ENCODE measurements at places on chromosomes 4 and X. TPM values are rescaled to one million over a fixed set of nuclear protein-coding genes. Genes with fewer than 3 reads are reported as not detected.

The GLRA2 gene
- not detected for total RNA-seq

The HAND2 gene
- 26.0 TPM for total RNA-seq

The PCDH18 gene
- total RNA-seq = 32.9 TPM

The KLHL34 gene
- not detected for total RNA-seq

The HCFC1 gene
- total RNA-seq = 38.8 TPM

The AWAT2 gene
- total RNA-seq = not detected

The GALNTL6 gene
- 0.74 TPM for total RNA-seq

The TBX22 gene
- not detected for total RNA-seq

The COL4A5 gene
- total RNA-seq = 36.3 TPM

The TSPAN6 gene
- total RNA-seq = 19.6 TPM

DNA sequence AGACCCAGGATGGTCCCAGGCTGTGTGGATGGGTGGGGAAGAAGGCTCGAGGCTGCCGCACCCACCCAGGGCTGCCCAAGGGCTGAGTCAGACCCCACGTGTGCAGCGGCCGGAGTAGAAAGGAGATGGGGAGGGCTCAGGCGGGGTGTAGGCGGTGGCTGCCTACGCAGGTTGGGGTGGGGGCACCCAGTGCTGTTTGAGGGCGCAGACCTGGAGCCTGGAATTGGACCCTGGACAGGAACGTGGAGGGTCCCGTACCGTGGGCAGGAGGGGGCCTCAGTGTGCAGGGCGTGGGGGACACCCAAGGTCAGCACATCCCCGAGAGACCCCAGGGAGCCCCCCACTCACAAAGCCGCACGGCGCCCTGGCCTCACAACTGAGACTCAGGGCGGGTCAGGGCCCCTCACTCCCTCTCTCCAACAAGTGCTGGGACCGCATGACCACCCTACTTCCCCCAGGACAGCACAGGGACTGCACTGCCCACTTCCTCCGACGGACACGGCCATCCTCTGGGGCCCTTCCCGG lies 79.9 kb downstream of the FAM53A start:
- no peak for DNase-seq
- H3K4me3 ChIP-seq = no peak overlapping the region

GRCh38 chr4:46979283-46979682 lies 14.1 kb downstream of the GABRA4 start:
- no peaks in the 10 kb centered on the region for H3K27me3 ChIP-seq
- no peaks in the 10 kb centered on the region for H3K4me1 ChIP-seq
- no peak overlapping the region for H3K4me3 ChIP-seq
- H3K36me3 ChIP-seq = no peaks in the 10 kb centered on the region

DNA sequence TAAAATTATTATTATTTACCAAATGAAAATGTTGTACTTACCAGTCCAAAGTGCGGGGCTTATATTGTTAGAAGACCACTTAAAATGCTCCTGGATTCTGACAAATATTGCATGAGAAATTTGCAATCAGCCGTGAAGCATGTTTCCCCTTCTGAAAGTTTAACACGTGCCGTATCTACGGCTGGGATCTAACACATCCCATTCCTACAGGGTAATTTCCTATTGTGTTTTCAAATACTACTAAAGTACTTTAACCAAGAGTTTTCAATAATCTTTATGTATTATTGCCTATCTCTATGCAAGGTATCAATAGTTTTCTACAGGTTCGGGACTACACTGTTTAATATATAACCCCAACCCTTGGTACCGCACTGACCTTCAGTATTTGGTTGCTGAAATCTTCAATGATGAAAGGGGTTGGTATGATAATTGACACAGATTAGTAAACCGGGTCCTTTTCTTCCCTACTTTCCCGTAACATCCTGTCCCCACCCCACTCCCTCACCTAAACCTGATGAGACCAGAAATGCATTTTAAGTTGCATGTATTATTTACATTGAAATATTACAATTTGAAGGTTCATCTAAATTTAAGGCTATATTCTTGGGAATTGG lies 795 bp upstream of the BRWD3 start:
- H3K27ac ChIP-seq = peak overlapping the region; percentile 53
- H3K4me3 ChIP-seq = peak overlapping the region; percentile 69
- no peaks in the 10 kb centered on the region for H3K4me1 ChIP-seq
- no peak for DNase-seq

GRCh38 chr4:141922236-141922635 lies 285.9 kb downstream of the IL15 start:
- H3K36me3 ChIP-seq = no peaks in the 10 kb centered on the region
- DNase-seq = no peak
- H3K27ac ChIP-seq = no peak overlapping the region

GRCh38 chr4:10040049-10040892 lies 19.0 kb upstream of the SLC2A9 start:
- H3K27me3 ChIP-seq = no peaks in the 10 kb centered on the region
- no peaks in the 10 kb centered on the region for H3K4me1 ChIP-seq
- H3K4me3 ChIP-seq = no peak overlapping the region
- H3K36me3 ChIP-seq = no peaks in the 10 kb centered on the region
- H3K27ac ChIP-seq = no peak overlapping the region
- DNase-seq = no peak

DNA sequence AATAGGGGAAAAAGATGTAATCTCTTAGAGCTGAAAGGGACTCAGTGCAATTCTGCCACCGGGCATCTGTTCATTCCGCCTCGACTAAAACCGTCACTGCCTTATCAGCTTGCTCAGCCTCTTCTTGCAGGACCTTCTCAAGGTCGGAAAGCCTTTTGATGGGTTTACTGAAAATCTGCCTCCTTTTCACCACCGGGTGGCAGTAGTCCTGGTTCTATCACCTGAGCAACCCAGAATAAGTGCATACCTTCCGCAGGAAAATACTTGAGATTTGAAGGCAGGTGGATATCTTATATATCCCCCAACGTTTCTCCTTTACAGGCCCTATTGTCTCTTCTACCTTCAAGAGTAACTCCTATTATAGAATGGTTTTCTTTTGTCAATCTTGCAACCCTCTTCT lies 103.4 kb upstream of the PAK3 start:
- no peak for DNase-seq
- H3K27me3 ChIP-seq = no peaks in the 10 kb centered on the region
- H3K36me3 ChIP-seq = no peaks in the 10 kb centered on the region

GRCh38 chr4:187274153-187274552 lies 550.5 kb upstream of the FAT1 start:
- no peaks in the 10 kb centered on the region for H3K27me3 ChIP-seq
- H3K27ac ChIP-seq = no peak overlapping the region
- no peak overlapping the region for H3K4me3 ChIP-seq
- no peak for DNase-seq
- H3K4me1 ChIP-seq = no peaks in the 10 kb centered on the region
- no peaks in the 10 kb centered on the region for H3K36me3 ChIP-seq

DNA sequence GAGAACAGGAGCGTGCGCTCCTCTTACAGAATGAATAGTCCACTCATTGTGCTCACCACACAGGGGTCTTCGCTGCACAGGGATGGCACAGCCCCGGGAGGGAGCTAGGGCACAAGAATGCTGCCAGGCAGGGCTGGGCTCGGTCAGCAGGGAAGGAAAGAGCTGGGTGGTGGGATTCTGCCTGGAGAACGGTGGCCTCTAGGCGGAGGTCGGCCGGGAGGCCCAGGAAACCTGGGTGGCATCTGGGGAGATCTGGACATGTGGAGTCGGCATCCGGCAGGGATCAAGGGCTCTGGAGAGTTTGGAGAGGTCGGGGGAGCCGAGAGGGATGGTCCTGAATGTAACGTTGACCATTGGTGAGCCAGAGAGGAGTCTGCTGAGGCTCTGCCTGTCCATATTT lies 46.5 kb upstream of the PSAPL1 start:
- DNase-seq = no peak
- no peaks in the 10 kb centered on the region for H3K27me3 ChIP-seq
- H3K4me1 ChIP-seq = no peaks in the 10 kb centered on the region
- no peaks in the 10 kb centered on the region for H3K36me3 ChIP-seq
- H3K27ac ChIP-seq = no peak overlapping the region

- DNase-seq = no peak
- no peaks in the 10 kb centered on the region for H3K36me3 ChIP-seq
- peaks cover 7% of the 10 kb centered on the region for H3K4me1 ChIP-seq
- peak overlapping the region; percentile 93 for H3K27ac ChIP-seq
These were observed 768 bp downstream of the MID2 start for GRCh38 chrX:107826238-107827029.

DNA sequence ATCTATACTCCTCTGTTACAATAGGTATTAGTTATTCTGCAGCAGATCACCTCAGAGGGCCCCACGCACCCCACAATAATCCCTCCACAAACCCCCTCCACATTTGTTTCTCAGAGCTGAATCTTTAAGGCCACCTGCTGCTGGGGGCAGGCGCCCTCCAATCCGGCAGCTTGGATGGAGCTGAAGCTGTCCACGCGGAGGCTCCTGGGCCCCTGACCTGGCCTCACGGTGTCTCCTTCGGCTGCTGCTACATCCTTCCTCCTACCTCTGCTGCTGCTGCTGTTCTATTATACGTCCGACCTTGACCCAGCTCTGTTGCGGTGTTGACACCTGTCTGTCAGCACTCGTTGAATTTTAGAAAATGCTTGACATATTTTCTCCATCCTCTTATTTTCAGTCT lies 430.2 kb upstream of the ZFP42 start:
- no peak for DNase-seq
- H3K4me1 ChIP-seq = no peaks in the 10 kb centered on the region
- H3K4me3 ChIP-seq = no peak overlapping the region
- H3K36me3 ChIP-seq = no peaks in the 10 kb centered on the region
- no peak overlapping the region for H3K27ac ChIP-seq

DNA sequence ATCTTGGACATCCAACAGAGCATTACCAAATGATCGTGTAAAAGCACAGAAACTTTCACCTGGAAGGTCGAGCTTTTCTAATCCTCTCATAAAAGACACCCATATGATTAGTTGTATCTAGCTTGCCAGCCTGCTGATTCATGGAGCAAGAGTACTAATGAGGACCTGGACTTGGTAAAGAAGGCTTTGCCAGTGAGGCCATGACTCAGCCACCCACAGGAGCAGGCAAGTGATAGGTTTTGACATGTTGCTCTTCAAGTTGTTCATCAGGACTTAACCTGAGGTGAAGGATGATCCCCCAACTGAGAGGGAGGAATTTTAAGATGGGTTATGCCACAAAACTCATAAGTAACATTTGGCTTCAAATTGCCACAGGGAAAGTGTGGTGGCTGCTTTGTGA lies 24.7 kb upstream of the EPGN start:
- no peaks in the 10 kb centered on the region for H3K27me3 ChIP-seq
- H3K4me3 ChIP-seq = no peak overlapping the region
- no peaks in the 10 kb centered on the region for H3K4me1 ChIP-seq
- H3K36me3 ChIP-seq = no peaks in the 10 kb centered on the region
- no peak overlapping the region for H3K27ac ChIP-seq

GRCh38 chr4:103054030-103054429 lies 22.5 kb downstream of the SLC9B2 start:
- H3K27ac ChIP-seq = no peak overlapping the region
- no peaks in the 10 kb centered on the region for H3K4me1 ChIP-seq
- H3K27me3 ChIP-seq = no peaks in the 10 kb centered on the region
- no peak overlapping the region for H3K4me3 ChIP-seq
- H3K36me3 ChIP-seq = peaks cover 10% of the 10 kb centered on the region
